BJ (cell line): ENCODE measurements at places on chromosomes 13 and 19.

- DNase-seq: no peak
Measured at GRCh38 chr13:29924482-29925350, 74.3 kb upstream of the UBL3 start.

- no peak for DNase-seq
Measured at GRCh38 chr19:33132425-33132824, 511 bp downstream of the WDR88 start.

DNA sequence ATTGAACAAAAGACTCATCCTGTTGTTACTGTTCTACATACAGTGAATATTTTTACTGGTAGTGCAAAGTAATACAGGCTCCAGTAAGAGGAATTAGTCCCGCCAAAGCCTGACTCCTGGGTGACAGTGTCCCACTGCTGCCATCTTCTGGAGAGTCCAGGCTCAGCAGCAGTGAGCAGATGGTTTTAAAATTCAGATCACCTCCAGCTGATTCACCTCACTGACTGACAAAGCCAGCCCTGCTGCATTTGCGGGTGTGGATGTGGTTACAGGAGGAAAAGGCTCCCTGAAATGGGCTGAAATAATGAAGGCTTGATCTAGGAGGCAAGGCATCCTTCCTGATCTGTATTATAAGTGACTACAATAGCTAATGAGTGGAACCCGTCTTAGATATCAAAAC is 18.3 kb downstream of the PABPC3 start:
- peak; percentile 13 for DNase-seq

DNA sequence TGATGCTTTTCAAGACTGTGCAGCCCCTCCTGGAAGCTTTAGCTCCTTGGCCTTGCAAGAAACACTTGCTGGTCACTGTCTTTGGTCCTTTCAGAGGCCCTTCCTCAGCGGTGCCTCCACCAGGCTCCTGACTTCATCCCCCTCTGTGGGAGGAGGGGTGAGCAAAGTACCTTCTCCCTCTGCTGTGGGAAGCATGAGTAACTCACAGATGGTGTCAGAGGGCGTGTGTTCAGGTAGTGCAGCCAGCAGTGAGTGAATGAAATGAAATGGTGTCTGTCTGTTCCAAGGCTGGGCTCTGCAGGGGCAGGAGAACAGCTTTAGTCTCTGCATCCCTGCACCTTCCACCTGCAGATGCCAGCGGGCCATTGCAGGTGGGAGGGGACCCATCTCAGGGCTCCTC is 102.9 kb downstream of the SHISA2 start:
- no peak for DNase-seq
